ENCODE measurements at places on chromosomes 13 and 19.

DNA sequence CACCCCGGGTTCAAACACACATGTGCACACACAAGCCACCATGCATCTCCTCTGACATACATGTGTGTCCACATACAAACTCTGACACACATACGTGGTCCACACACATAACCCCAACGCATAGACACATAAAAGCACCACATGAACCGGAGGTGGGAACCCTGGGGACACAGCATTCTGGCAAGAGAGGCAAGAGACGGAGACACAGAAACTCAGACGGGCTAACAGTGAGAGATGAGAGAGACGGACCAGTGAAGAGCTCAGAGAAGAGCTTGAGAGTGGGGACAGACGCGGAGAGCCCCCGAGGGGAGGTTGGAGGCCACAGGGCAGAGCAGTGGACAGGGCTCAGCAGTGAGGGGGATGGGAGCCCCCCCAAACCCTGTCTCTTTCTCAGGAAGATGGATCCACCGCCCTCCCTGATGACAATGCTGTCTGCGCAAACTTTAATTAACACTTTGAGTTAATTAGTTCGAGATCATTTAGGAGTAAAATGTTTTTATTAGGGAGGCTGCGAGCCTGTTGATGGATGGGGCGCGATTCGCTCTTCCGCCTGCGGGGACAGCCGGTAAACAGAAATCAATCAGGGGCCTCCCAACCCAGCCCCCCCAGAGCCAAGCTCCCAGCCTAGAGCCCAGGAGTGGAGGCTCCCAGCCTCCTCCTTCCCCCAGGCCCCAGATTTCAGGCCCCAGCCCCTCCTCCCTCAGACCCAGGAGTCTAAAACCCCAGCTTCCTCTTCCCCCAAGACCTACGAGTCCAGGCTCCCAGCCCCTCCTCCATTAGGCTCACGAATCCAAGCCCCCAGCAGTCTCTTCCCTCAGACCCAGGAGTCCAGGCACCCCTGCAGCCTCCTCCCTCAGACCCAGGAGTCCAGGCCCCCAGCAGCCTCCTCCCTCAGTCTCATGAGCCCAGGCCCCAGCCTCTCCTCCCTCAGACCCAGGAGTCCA is 9.5 kb upstream of the ERFL start:
- no peak for DNase-seq

DNA sequence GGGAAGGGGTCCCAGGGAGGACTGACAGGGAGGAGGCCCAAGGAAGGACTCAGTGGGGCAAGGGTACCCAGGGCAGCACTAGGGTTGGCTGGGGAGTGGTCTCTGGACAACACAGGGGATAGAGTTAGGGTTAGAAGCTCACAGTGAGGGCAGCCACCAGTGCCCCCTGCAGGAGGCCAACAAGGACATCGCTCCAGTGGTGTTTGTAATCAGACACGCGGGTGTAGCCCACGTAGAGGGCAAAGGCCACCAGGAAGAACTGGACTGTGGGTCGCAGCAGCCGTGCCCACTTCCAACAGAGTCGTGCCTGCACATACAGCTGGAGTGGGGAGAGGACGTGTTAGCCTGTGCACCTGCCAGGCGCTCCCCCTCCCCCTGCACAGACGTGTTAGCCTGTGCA is 9.2 kb downstream of the PLPP2 start:
- DNase-seq = no peak

DNA sequence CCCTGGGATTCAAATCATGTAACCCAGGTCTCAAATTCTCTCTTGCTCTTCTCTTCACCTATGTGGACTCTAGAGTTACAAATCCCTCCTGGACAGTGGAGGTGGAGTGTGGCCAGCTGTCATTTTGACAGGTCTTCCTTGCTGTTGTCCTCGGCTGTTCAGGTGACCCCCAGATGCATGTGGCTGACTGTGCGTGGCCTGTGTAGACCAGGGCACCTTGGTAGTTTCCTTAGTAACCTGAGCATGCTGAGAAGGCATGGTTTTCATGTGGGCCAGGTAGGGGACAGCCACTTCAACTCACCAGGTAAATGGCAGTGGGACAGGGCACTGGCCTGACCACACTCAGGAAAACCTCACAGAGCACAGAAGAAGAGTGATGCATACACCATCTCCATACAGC is 155.0 kb upstream of the TSHZ3 start:
- no peak for DNase-seq

- DNase-seq = no peak
Observed at GRCh38 chr13:98506322-98506721, 70.6 kb downstream of the STK24 start.

- DNase-seq = no peak
Observed at GRCh38 chr13:84431646-84432045, 549.4 kb upstream of the SLITRK1 start.

DNA sequence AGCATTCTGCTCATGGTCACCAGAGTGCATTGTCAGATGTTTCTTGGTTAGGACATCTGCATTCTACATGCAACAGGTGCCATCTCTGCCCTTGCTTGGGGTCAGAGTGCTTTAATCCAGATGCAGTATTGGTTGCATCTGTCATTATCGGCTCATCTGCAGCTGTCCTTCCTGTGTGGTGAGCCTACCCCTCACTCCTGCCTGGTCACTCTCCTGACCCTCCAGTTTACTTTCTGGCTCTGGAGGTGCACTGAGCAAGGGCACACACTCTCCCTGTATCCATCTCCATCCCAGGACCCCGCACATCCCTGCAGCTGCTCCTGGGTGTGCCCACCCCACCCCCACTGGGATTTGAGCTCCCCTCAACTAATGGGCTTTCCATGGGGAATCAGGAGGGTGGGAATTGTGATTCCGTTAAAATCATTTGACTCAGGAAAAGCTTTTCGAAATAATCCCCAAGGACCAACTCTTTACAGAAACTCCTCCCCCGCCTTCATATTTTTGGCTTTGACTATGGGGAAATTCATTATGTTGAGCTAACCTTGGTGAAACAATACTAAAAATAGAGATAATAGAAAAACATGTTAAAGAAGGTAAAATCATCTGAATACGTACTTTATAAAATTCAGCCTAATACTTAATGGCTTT is 70.2 kb downstream of the COL4A2 start:
- no peak for DNase-seq
